ENCODE measurements at places on chromosomes 12 and 14.

DNA sequence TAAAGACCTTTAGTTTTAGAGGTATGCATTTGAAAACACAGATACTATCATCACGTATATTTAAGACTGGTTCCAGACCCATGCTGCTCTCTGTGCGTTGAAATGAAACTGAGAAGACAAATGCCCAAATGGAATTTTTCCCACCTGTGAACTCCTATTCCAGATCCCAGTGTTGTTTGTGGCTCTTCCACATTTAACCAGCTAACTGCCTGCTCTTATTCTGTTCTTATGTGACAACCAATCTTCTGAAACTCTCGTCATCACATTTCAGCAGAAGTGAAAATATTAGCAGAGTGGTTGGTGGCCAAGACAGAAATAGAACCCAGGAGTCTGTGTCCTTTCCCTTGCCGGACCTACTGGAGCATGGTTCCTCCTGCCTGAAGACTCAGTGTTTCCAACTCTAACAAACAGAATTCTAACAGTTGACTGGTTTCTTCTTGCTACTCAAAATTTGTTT is 460.2 kb downstream of the RAD51B start:
- peak; percentile 84 for DNase-seq

GRCh38 chr14:25090256-25090655 is 40.3 kb upstream of the STXBP6 start:
- DNase-seq, result no peak

- no peak for DNase-seq
Observed at GRCh38 chr12:105954951-105955931, 183.5 kb downstream of the NUAK1 start.

- no peak for DNase-seq
Observed at GRCh38 chr14:54662491-54663133, 95.7 kb downstream of the SAMD4A start.

- no peak for DNase-seq
Observed at GRCh38 chr12:53575502-53576249, 50.5 kb downstream of the ATF7 start.

DNA sequence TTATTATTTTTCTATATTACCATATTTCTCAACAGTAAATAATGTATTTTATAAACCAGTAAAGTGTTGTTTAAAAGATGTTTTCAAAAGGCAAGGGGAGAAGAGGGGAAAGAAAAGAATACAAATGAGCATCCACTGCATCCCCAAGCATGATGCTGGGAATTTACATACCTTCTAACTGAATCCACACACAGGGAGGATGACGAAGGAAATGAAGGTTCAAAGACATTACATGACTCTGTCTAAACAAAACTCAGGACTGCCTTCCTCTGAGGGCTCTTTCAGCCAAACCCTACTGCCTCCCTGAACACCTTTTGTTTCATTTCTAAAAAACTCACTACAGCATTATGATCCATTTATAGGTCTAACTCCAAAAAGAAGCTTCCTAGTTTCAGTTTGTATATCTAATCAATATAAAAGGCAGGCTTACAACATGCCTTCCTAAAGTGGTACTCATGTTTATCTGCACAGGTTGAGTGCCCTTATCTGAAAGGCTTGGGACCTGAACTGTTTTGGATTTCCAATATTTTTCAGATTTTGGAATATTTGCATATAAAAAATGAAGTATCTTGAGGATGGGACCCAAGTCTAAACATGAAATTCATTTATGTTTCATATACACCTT is 30.3 kb downstream of the DICER1 start:
- no peak for DNase-seq

- DNase-seq, result no peak
Observed at GRCh38 chr12:48334808-48335207, 15.9 kb downstream of the ZNF641 start.

GRCh38 chr14:61264010-61264571 is 17.0 kb downstream of the TMEM30B start:
- no peak for DNase-seq

DNA sequence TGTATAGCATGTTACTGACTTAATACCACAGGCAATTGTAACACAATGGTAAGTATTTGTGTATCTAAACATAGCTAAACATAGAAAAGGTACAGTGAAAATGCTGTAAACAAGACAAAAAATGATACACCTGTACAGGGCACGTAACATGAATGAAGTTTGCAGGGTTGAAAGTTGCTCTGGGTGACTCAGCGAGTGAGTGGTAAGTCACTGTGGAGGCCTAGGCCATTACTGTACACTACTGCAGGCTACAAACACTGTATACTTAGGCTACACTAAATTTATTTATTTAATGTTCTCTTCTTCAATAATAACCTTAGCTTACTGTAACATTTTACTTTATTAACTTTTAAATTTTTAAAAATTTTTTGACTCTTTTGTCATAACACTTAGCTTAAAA is 158.4 kb downstream of the IPO8 start:
- DNase-seq, result no peak

DNA sequence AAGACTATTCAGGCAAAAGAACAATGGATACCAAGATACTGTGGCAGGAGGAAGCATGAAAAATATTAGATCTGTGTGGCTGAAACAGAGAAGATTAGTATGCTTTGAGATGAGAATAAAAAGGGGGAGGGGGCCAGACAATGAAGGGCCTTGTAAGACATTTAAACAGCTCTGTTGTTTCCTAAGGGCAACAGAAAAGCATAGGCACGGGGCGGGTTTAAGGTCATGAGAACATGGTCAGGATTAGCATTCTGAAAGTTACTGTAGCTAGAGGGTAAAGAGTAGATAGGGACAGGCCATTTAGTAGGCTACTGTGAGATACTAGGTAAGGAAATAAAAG is 18.6 kb downstream of the INTS13 start:
- no peak for DNase-seq

- DNase-seq, result no peak
Observed at GRCh38 chr14:52002542-52002941, 13.2 kb downstream of the RTRAF start.

Data from NAMALWA (cell line).